Stimulated activated CD8-positive, alpha-beta memory T cell treated with anti-CD3 and anti-CD28 coated beads, Interleukin-15, amount 100 ng/mL, for 4 hours (primary cell): ENCODE measurements at places on chromosomes 13 and 19.

DNA sequence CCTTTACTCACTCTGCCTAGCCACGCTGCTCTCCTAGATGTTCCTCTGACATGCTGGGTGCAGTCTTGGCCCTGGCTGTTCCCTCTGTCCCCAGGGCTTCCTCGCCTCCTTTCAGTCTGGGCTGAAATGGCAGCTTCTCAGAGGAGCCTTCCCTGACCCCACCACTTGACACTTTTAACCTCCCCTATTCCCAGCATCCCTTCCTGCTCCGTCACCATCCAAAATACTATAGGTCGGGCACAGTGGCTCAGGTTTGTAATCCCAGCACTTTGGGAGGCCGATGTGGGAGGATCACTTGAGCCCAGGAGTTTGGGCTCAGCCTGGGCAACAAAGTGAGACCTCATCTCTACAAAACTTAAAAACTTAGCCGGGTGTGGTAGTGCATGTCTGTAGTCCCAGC lies 2.6 kb downstream of the FAM187B start:
- no peak for DNase-seq

- no peak for DNase-seq
Observed at GRCh38 chr19:29789007-29789406, 22.8 kb upstream of the CCNE1 start.

GRCh38 chr19:54100561-54100960 lies at the start of gene OSCAR:
OSCAR (minus strand) TSS chr19:54100803; CDS start chr19:54100792, 11 bp downstream.
- no peak for DNase-seq

GRCh38 chr13:27969082-27969865 lies at the start of gene CDX2:
CDX2 (minus strand) TSS chr13:27969315; CDS start chr13:27969006, 309 bp downstream.
- no peak for DNase-seq

- DNase-seq = no peak
Observed at GRCh38 chr19:2609389-2610116, 92.9 kb downstream of the GNG7 start.

GRCh38 chr13:43156916-43157315 lies 133.5 kb downstream of the DNAJC15 start:
- no peak for DNase-seq

- no peak for DNase-seq
Observed at GRCh38 chr19:5017235-5017634, 48.3 kb downstream of the KDM4B start.

- DNase-seq = no peak
Observed at GRCh38 chr13:69461397-69461796, 646.2 kb upstream of the ATXN8OS start.

GRCh38 chr19:48596237-48596636 lies 10.3 kb upstream of the SPACA4 start:
- DNase-seq = no peak

DNA sequence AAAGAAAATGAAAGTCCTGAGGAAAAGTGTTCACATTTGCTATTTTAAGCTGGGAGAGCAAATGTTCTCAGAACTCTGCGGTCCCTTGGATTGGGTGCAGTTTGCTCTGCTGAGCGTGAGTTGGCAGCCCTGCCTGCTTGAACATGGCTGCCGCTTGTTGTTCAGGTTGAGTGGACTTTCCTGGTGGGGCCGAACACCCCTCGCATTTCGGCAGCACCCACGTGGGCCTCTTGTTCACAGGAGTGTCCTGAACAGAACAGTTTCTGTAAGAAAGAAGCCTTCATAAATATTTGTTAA lies 10.8 kb upstream of the RNF113B start:
- DNase-seq = no peak

DNA sequence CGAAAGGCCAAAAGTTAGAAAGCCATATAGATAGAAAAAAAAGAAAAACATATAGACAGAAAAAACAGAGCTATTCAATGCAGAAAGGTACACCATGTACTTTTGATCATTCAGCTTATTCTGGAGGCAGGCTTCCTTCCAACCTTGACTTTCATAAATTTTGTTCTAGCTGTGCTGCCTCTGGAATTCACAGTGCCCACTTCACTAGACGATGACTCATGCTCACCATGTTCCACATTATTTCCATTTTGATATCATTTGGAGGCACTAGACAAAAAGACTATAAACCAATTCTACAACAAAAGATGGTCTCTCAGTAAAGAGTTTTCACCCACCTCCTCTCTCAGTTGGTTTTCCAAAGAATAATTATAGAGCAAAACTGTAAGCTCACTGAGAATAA lies 229.0 kb upstream of the IPO5 start:
- DNase-seq = no peak

- DNase-seq = no peak
Observed at GRCh38 chr13:112877539-112877938, 91.5 kb upstream of the MCF2L start.

DNA sequence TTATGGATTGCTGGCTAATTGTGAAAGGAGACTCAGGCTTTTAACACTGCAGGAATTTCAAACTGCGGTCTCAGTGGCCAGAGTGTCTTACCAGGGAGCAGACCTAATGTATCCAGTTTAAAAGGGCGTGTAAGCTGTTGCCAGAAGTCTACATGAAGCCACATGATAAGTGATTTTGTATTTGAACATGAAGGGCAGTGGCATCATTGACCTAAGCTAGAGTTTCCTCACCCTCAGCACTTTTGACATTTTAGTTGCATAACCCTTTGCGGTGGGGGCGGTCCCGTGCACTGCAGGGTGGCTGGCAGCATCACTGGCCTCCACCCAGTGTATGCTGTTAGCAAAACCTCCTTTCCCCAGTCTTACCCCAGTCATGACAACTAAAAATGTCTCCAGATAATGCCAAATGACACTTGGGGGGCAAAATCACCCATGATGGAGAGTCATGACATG lies 23.7 kb upstream of the GPR18 start:
- DNase-seq = peak; percentile 24

DNA sequence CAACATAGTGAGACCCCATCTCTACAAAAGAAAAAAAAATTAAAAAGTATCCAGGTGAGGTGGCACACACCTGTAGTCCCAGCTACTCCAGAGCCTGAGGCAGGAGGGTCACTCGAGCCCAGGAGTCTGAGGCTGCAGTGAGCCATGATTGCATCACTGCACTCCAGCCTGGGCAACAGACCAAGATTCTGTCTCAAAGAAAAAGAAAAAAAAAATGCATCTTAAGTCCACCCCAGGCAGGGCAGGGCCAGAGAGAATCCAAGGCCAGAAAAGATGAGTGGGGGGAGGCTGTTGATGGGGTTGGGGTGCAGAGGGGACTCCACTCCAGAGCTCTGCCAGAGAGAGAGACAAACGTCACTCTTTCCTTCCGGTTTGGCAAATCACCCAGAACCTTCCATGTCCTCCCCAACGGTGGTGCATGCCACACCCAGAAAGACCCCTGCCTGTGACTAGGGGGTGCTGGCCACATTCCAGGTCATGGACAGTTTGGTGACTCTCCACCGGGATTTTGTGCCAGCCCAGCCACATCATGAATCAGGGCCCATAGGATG lies 431 bp downstream of the FUT3 start:
- DNase-seq = no peak

DNA sequence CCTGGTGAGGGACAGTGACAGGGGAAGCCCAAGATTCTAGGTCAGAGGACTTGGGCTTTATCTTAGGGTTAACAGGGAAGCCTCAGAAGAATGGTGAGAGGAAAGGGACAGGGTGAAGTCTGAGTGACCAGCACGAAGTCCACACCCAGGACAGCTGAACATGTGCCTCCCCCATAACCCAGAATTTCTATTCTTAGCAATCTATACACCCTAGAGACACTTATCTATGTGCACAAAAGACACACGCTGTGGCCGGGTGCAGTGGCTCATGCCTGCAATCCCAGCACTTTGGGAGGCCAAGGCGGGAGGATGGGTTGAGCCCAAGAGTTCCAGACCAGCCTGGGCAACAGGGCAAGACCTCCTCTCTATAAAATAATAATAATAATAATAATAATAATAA lies 11.1 kb upstream of the OLFM2 start:
- DNase-seq = no peak

GRCh38 chr13:19862481-19863313 lies 752 bp downstream of the ZMYM5 start:
- DNase-seq = peak; percentile 16

GRCh38 chr19:10998045-10998533 lies 37.3 kb downstream of the SMARCA4 start:
- DNase-seq = no peak

DNA sequence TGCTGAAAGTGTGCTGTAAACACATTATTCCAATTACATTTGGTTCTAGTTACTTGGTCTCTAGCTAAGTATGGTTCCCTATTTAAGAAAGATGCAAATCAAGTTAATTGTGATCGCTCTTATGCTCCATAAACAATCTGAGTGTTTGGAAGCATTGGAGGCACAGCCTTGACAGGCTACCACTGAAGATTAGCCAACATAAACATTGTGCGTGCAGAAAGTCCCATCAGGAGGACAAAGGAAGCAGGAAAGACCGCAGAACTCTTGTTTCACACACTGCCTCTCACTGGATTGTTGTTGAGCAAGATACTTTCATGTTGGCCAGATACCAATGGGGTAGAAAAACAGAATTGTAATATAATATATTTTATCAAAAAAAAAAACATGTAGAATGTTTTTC lies 814.4 kb downstream of the EFNB2 start:
- no peak for DNase-seq
